ENCODE measurements at places on chromosomes 3 and 15.
A peak's percentile ranks its signal among the peaks of the same experiment; 100 is the strongest.

GRCh38 chr15:58080398-58080797 is 14.9 kb upstream of the ALDH1A2 start:
- DNase-seq: no peak

- DNase-seq: peak; percentile 83
Measured at GRCh38 chr3:8622873-8623691, 21.5 kb downstream of the SSUH2 start.

GRCh38 chr15:52331490-52332240 is 36.1 kb upstream of the MYO5C start:
- peak; percentile 80 for DNase-seq

GRCh38 chr15:100802421-100803170 is 77.0 kb upstream of the ALDH1A3 start:
- DNase-seq: no peak

DNA sequence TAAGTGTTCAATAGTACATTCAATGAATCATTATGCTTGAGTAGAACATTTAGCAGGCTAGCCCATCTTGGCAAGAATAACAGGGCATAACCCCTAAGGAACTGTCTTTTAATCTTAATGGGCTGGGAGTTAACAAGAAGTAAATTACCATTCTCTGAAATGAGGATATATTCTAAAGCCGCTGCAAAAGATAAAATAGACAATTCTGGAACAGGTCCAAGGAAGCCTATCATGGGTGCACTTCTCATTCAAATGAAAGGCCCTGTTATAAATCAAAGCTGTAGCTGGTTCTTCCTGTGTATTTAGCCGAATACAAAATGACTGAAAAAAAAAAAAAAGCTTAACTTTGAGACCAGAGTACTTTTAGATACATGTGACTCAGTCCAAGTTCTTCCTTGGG is 15.6 kb downstream of the MTHFS start:
- no peak for DNase-seq

DNA sequence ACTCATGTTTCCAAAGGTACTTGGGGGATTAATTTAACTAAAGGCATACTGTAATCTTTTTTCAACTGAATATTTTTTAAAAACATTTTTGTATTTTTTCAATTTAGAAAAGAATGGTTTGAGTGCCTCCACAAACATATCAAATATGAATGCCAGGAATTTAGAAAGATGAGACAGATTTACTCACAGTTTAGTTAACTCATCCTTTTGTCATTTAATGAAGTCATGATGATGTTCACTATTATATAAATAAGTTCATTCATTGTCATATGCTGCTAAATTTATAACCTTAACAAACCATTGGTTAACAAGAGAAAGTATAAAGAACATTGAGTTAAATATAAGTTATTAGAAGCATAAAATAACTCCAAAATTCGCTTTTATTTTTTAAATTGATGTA is 50.0 kb downstream of the FGF7 start:
- DNase-seq: no peak

DNA sequence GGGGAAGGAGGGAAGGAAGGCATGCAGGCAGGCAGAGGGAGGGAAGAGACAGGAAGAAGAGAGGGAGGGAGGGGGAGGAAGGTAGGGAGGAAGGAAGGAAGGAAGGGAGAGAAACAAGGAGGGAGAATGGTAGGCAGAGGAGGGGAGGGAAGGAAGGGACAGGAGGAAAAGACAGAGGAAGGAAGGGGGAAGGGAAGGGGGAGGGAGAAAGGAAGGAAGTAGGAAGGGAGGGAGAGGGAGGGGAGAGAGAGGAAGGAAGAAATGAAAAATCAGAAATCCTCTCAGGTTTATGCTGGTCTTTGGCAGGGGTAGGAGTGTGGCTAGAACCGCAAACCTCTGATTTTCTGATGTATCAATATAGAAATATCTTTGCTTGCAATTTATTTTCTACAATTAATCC is 4.2 kb downstream of the PRTG start:
- no peak for DNase-seq

- DNase-seq: no peak
Measured at GRCh38 chr15:77800305-77800704, 167.6 kb upstream of the LINGO1 start.
